ENCODE measurements at places on chromosomes 6 and 20.

DNA sequence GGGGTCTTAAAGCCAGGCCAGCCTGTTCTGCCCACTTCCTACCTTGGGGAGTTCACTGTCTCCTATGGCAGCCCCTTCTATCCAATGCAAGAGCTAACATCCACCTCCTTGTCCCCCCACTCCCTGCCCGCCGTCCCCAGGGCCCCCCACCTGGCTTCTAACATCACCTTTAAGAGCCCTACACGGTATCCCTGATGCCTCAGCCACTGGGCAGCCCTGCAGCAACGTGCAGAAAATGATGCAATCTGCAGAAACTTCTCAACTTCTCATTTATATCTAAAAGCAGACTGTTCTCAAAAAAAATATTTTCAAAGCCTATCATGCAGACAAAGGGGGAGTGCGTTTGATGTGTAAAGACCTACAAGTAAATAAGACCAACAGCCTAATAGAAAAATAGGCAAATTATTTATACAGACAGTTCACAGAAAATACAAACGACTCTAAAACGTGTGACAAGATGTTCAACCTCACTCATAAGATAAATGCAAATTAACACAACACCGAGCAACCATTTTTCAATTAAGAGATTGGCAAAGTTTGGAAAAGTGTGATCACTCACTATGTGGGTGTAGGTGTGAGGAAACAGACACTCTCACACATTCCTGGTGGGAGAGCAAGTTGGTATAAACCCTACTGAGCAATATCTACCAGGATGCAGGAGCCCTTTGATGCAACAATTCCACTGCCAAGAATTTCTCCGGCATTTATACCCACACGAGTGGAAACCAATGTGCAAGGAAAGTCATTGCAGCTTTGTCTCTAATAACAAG is 15.1 kb upstream of the HCK start:
- DNase-seq, result no peak

- no peak for DNase-seq
Observed at GRCh38 chr6:128422200-128422599, 98.2 kb downstream of the PTPRK start.

DNA sequence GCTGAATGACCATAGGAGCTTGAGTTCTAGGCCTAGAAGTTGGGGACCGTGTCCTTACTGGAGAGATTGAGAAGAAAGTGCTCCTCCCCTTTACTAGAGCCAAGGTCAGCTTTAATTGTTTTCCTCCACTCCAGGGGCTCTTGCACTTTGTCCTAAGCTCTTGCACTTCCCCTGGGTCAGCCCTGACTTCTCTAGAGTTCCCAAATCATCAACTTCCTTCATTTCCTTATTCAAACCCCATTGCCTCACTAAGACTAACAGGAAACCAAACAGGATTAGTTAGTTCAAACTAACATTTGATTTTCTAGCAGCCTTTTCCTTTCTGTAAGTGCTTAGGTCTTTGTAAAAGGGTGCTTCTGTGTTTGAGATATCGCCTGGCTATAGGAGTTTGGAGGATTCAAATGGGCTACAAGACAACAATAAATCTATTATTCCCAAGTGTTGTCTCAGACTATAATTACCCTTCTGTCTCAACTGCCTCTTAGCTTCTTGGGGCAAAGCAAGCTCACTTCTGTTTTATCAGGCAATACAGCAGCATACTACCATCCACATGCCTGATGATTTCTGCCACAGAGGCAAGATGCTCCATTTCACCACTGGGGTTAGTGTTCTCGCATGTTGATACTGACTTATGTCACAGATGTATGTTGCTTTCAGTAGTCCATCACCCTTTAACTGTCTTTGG is 12.8 kb upstream of the DTNBP1 start:
- no peak for DNase-seq

- DNase-seq, result no peak
Observed at GRCh38 chr6:7787731-7788130, 61.8 kb downstream of the BMP6 start.

All from progenitor cell of endocrine pancreas (in vitro differentiated cells).